ENCODE measurements at places on chromosomes 13 and 19. TPM values are rescaled to one million over a fixed set of nuclear protein-coding genes. Genes with fewer than 3 reads are reported as not detected.

The ZNF667 gene
- 1.0 TPM for total RNA-seq

The ZNF709 gene
- total RNA-seq, result 2.4 TPM

The LRRC4B gene
- total RNA-seq, result not detected

The MPV17L2 gene
- total RNA-seq, result 6.1 TPM

The SYNGR4 gene
- not detected for total RNA-seq

The RDH8 gene
- total RNA-seq, result not detected

The SWSAP1 gene
- 3.5 TPM for total RNA-seq

The FPR2 gene
- total RNA-seq, result not detected

- no peak overlapping the region for H3K27ac ChIP-seq
- no peaks in the 10 kb centered on the region for H3K27me3 ChIP-seq
- H3K4me3 ChIP-seq, result no peak overlapping the region
- DNase-seq, result no peak
These were observed 13.5 kb downstream of the ZNF536 start for GRCh38 chr19:30385666-30386065.

DNA sequence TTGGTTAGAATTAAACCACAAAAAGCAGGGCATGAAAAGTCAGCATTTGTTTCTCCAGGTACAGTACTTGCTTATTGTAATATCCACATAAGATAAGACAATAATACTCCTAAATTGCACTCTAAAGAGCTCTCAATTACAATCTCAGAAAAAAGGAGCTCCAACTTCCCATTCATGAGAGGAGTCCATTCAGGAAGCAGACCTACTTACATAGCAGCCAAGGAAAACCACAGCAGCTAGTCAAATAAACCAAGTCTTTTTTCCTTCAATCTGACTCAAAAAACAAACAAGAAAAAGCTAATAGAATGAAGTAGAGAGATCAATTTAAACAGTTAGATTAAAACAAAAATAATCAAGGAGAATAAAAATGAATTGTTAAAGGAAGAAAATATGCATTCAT, 885.2 kb upstream of the SLITRK6 start:
- H3K4me1 ChIP-seq, result no peaks in the 10 kb centered on the region
- no peak overlapping the region for H3K27ac ChIP-seq
- no peaks in the 10 kb centered on the region for H3K36me3 ChIP-seq
- DNase-seq, result no peak

DNA sequence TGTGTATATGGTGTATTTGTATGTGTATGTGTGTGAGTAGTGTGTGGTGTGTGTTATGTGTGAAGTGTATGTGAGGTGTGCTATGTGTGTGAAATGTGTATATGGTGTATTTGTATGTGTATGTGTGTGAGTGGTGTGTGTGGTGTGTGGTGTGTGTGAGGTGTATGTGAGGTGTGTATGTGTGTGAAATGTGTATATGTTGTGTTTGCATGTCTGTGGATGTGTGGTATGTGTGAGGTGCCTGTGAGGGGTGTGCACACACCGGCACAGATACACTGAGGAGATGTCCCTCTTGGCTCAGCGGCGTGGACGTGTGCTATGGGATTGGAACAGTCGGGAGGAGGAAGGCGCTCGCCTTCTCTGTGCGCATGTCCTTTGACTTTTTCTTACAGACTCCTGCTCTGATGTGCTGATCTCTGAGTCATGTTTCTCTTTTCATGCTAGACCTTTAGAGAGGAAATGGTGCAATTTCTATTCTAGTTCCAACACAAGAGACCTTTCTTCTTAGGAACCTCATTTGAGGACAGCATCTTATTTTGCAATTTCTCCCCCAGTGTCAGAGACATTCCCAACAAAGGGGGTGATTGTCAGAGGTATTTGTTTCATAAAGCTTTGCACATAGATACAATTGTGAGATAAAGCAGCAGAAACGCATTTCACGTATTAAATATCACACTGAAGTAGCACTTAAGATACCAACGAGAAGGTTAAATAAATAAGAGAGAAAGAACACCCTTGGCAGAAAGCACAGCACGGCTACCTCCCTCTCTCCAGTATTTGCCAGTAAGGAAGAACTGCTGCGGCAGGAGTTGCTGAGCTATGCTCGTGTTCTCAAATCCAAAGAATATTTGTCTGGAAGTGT, 11.3 kb upstream of the TNFRSF19 start:
- no peaks in the 10 kb centered on the region for H3K4me1 ChIP-seq
- no peak overlapping the region for H3K4me3 ChIP-seq
- H3K27ac ChIP-seq, result no peak overlapping the region
- peaks cover 13% of the 10 kb centered on the region for H3K27me3 ChIP-seq

DNA sequence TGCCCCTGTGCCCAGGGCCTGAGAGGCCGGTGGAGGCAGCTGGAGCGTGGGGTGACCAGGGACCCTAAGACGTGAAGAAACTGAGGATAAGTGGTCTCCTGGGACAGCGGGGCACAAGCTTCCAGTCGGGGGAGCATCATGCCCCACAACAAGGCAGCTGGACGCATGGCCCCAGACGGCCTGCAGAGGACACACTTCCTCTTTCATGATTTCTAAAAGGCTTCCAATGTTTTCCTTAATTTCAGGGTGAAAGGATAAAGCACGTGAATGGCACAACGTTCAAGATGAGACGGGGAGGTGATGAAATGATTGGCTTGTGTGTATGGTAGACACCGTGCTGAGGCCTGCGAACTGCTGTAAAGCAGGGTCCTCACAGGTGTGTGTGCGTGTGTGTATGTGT, 20.2 kb upstream of the MYDGF start:
- no peak overlapping the region for H3K27ac ChIP-seq
- peaks cover 3% of the 10 kb centered on the region for H3K4me1 ChIP-seq
- H3K27me3 ChIP-seq, result no peaks in the 10 kb centered on the region
- H3K4me3 ChIP-seq, result no peak overlapping the region
- no peak for DNase-seq
- H3K36me3 ChIP-seq, result peaks cover 26% of the 10 kb centered on the region

GRCh38 chr19:3029065-3029923, at the start of gene TLE2:
Gene TLE2 (minus strand): TSS chr19:3029280. CDS start chr19:3028904, 376 bp downstream.
- DNase-seq, result no peak
- peak within 1 kb of the TSS; percentile 51 for H3K4me3 ChIP-seq
- no peak within 1 kb of the TSS for H3K27ac ChIP-seq
- H3K4me1 ChIP-seq, result peaks cover 22% of the 10 kb centered on the region
- no peaks in the 10 kb centered on the region for H3K36me3 ChIP-seq

DNA sequence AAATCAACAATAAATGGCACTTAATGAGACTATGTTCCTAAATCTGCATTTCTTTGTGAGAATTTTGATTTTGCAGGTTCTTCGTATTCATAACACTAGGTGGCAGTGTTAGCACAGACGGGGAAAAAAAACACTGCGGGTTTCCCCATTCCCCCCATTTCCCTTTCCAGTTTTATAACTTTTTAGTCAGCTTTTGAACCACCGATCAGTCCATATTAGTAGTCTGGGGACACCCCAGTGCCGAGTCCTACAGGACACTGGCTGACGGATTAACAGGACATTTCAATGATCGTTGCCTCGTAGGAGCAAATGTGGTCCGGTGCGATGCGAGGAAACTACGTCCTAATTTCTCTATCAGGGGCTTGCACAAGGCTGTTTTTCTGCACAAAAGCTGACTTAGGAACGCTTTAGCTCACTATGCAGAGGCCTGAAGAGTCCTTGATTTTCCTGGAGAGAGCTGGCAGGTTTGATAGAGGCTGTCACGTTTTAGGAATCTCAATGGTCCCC, 234.3 kb downstream of the LMO7 start:
- H3K4me1 ChIP-seq, result peaks cover 27% of the 10 kb centered on the region
- peak; percentile 16 for DNase-seq
- H3K27me3 ChIP-seq, result peaks cover 2% of the 10 kb centered on the region
- H3K27ac ChIP-seq, result peak overlapping the region; percentile 85
- peak overlapping the region; percentile 57 for H3K4me3 ChIP-seq
- H3K36me3 ChIP-seq, result no peaks in the 10 kb centered on the region

DNA sequence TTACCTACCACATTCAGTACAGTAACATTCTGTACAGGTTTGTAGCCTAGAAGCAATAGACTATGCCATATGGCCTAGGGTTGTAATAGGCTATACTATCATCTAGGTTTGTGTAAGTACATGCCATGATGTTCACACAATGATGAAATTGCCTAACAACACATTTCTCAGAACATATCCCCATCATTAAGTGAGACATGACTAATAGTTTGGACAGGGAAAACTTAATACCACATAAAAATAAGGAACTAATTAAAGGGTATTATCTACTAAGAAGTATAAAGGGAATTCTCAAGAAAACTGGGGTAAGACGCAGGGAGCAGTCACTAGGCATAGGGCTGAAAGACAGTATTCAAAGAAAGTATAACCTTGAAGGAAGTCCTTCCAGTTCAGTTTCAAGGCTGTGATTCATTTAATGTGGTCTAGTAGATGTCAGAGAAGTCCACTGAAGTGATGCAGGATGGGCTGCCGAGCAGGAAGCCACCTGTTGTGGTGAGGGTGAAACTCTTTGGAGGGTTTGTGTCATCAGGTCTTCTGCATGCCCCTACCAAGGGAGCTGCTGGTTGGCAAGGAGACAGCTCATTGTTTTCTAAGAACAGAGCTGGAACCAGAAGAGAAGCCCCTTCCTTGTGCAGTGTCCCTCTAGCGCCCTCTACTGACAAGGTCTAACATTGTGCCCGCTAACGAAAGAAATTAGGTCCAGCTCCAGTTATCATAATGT, 122.9 kb downstream of the OLFM4 start:
- H3K4me1 ChIP-seq, result peaks cover 9% of the 10 kb centered on the region
- no peak overlapping the region for H3K27ac ChIP-seq
- no peak overlapping the region for H3K4me3 ChIP-seq
- DNase-seq, result peak; percentile 37
- H3K27me3 ChIP-seq, result peaks cover 5% of the 10 kb centered on the region

DNA sequence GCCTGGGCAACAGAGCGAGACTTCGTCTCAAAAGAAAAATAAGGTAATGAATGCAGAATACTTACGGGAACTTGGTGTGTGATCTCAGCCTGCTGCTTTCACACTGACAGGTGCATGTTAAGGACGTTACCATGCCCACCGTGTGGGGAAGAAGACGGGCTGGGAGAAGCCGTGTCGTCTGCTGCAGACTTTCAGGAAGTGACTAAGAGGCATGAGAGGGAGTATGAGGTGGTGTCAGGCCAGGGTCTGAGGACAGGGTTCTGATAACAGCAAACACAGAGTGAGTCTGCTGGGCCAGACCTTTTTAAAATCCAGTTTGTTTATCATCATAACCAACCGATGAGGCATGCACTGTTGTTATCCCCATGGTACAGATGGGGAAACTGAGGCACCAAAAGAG, 13.6 kb upstream of the GALP start:
- peaks cover 16% of the 10 kb centered on the region for H3K36me3 ChIP-seq
- H3K4me1 ChIP-seq, result peaks cover 21% of the 10 kb centered on the region
- no peak overlapping the region for H3K4me3 ChIP-seq
- H3K27me3 ChIP-seq, result no peaks in the 10 kb centered on the region
- H3K27ac ChIP-seq, result no peak overlapping the region

- H3K27me3 ChIP-seq, result no peaks in the 10 kb centered on the region
- H3K4me3 ChIP-seq, result no peak overlapping the region
- H3K4me1 ChIP-seq, result peaks cover 26% of the 10 kb centered on the region
- no peaks in the 10 kb centered on the region for H3K36me3 ChIP-seq
- no peak overlapping the region for H3K27ac ChIP-seq
These were observed 2.3 kb upstream of the SLC25A42 start for GRCh38 chr19:19061506-19061905.

DNA sequence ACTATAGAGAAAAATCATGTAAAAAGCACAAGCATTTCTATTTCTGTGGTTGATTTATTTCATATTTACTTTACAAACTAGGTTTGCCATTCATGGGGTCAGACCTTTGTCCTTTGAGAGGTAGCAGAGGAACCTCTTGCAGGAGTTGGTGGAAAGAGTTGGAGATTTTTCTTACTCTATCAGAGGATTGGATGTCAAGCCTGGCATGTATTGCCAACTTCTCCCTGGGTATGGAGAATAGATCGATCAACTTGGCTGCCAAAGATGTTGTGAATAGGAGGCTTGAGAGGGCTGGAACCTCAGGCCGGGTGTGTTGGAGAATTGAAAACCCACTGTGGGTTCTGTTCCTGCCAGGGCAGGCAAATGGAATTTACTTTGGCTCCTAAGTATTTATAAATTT, 81.2 kb downstream of the WDFY2 start:
- DNase-seq, result no peak
- H3K36me3 ChIP-seq, result peaks cover 10% of the 10 kb centered on the region
- H3K4me1 ChIP-seq, result peaks cover 1% of the 10 kb centered on the region
- H3K27me3 ChIP-seq, result no peaks in the 10 kb centered on the region

GRCh38 chr13:73556902-73557301, 498.1 kb downstream of the KLF5 start:
- H3K4me3 ChIP-seq, result no peak overlapping the region
- H3K27me3 ChIP-seq, result no peaks in the 10 kb centered on the region
- H3K27ac ChIP-seq, result no peak overlapping the region
- DNase-seq, result no peak
- no peaks in the 10 kb centered on the region for H3K36me3 ChIP-seq
- no peaks in the 10 kb centered on the region for H3K4me1 ChIP-seq

- peak overlapping the region; percentile 80 for H3K27ac ChIP-seq
- DNase-seq, result peak; percentile 53
- H3K4me1 ChIP-seq, result peaks cover 22% of the 10 kb centered on the region
- no peaks in the 10 kb centered on the region for H3K36me3 ChIP-seq
These were observed 7.5 kb downstream of the ARL11 start for GRCh38 chr13:49635599-49636433.

- H3K27me3 ChIP-seq, result peaks cover 31% of the 10 kb centered on the region
- no peak overlapping the region for H3K4me3 ChIP-seq
- DNase-seq, result no peak
- no peak overlapping the region for H3K27ac ChIP-seq
- H3K4me1 ChIP-seq, result peaks cover 55% of the 10 kb centered on the region
These were observed 46.3 kb upstream of the CEACAM21 start for GRCh38 chr19:41529484-41530183.

DNA sequence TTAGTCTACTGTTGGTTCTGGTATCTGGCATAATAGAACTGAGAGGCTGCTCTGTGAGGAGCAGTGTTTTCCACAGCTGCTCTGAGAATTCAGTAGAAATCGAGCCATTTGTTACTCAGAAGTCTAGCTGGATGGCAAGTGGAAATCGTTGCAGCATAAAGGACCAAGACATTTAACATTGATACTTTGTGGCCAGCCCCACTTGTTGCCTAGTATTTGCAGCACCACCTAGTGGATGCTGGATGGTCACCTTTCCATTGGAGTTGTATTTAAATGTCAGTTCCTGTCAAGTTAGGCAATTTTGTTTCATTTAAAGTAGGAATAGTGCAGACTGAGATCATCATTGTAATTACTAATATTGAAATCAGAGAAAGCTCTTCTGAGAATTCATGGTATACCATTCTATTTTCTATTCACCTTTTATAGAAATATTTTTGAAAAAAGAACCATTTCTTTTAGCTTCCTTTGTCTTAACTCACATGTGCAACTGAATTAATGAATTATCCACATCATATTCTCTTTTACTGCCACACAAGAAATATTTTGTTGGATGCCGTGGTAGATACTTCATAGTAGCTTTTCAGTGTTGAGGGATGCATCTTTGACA, 64.6 kb downstream of the PDS5B start:
- no peaks in the 10 kb centered on the region for H3K27me3 ChIP-seq
- peaks cover 32% of the 10 kb centered on the region for H3K36me3 ChIP-seq
- DNase-seq, result peak; percentile 64
- H3K4me1 ChIP-seq, result peaks cover 33% of the 10 kb centered on the region
- no peak overlapping the region for H3K4me3 ChIP-seq

Data from activated CD4-positive, alpha-beta T cell treated with anti-CD3 and anti-CD28 coated beads, Interleukin-2, amount 10 ng/mL, durations not matched to agents 7 days and 5 days (primary cell).